ENCODE measurements at places on chromosomes 16 and 17. TPM values are rescaled to one million over a fixed set of nuclear protein-coding genes. Genes with fewer than 3 reads are reported as not detected.

DNA sequence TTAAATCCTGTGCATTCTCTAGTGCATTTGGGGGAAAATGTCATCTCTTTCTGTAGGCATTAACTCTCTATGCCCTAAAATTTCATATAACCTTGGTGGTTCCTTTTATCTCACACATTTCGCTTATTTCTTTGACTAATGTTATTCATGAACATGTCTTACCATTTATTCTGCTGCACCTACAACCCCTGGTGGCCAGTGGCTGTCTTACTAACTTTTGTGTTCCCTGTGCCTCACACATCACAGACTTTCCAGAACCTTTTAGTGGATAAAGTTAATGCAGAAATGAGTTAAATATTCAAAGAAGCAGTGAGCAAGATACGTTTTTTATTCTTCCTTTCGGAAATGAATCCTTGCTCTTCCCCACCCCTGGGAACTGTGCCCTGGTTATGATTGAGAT is 111.9 kb downstream of the CDH13 start:
- DNase-seq: no peak

DNA sequence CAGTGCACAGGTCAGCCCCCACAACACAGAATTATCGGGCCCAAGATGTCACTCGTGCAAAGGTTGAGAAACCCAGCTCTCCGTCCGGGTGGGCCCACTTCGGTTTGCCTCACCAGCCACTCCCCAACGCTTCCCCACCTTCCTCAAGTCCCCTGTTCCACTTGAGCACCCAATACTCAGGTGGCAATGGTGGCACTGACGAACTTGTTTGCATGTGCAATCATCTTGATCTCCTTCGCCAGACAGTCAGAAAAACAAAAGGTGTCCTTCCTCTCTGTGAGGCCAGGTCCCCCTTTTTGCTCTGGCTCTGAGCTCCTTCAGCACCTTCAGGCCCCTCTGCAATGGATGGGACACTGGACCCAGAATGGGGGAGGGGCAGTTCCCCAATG is 3.7 kb downstream of the GGA2 start:
- no peak for DNase-seq

DNA sequence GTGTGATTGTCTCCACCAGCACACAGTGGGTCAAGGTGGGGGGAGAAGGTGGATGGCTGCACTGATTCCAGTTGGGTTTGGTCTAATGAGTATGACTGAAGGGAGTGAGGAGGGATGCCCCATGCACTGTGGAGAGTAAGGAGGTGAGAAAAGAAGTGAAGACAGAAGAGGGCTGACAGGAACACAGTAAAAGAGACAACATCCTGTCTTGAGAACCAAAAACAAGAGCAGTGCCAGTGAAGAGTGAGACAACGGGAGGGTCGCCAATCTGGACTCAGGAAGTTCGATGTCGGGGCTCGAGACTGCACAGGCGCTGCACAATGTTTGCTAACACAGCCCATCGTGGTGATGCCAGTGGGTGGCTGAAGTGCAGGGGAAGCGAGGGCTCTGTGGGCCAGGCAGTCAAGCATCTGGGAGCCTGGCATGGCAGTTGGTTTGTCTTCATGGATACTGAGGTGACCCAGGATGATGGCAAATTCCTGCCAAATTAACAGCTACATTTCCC is 34.1 kb downstream of the DUSP14 start:
- DNase-seq: no peak

GRCh38 chr17:57622683-57623433 is 122.2 kb downstream of the CCDC182 start:
- DNase-seq: no peak

- DNase-seq: peak; percentile 28
Measured at GRCh38 chr17:10738521-10739258, 8.9 kb upstream of the TMEM220 start.

GRCh38 chr16:50605733-50606430 is 57.7 kb downstream of the NKD1 start:
- DNase-seq: no peak

DNA sequence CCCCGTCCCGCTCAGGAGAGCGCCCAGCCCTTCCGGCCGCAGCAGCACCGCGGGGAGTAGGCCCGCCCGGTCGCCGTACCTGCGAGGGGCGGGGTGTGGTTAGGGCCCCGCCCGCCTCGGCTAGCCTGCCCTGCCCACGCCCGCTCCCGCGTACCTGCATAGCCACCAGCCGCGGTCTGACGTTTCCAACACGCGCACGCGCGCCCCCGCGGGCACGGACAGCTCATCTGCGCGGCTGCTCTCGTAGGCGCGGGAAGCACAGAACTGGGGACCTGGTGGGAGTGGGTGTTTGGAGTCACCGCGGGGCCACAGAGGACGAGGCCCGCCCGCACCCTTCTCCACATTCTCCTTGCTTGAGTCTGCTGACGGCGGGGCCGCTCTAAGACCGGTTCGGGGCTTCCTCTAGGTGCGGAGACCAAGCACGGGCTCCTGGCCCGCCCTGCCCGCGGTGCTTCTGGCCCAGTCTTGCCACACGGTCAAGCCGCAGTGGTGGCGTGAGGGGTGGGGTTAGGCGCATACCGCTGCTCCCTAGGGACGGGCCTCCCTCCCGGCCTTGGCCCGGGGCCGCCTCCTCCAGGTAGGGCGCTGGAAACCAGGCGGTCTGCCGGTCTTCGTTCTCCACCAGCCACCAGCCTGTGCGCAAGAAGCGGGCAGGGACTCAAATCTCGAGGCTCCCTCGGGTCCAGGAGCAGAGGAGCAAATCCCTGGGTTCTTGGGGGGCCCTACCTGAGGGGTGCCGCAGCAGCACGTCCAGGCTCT is 1.8 kb downstream of the NOXO1 start:
- DNase-seq: peak; percentile 87

DNA sequence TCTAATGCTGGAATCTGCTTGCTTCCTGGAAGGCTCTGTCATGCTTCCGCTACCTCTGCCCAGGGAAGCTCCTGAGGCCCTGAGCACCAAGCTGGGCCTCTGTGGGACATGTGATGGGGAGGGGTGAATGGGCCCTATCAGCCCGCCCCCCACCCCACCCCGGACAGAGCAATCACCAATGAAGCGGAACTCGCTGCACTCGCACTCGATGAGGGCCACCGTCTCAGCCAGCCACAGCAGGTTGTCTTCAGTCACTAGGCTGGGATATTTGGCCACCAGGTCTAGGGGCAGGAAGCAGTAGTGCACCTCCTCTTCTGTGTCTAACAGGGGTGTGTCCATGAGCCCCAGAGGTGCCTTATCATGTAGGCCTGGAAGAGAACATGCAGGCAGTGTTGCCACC is 23.6 kb downstream of the KCTD19 start:
- DNase-seq: no peak

GRCh38 chr16:66984892-66985311 is 3.5 kb upstream of the CES4A start:
- no peak for DNase-seq

DNA sequence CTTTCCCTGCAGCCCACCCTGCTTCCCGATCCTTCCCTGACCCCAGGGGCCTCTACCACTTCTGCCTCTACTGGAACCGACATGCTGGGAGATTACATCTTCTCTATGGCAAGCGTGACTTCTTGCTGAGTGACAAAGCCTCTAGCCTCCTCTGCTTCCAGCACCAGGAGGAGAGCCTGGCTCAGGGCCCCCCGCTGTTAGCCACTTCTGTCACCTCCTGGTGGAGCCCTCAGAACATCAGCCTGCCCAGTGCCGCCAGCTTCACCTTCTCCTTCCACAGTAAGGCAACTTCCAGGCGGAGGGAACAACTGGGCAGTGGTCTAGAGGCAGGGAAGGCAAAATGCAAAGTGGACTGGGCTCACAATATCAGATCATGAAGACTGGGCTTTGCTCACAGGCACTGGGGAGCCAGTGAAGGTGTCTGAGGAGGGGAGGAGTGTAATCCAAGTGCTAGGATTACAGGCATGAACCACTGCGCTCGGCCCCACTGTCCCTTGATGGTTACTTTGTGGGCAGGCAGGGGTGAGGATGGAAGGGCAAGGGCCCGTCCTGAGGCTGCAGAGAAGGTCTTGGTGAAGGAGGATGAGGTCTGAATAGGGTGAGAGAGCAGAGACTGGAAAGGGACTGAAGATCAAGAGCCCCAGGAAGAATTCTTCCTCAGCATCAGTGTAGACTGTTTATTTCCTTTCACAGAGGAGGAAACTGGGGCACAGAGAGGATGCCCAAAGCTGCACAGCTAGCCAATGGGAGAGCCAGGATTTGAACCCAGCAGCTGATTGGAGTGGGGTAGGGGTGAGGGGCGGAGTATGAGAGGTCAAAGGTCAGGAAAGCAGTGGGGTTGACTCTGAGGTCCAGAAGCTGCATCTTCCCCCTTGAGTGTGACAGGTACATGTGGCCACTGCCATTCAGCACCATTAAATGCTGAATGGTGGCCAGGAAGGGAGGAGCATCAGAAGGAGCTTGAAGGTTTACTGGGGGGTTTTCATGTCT is 16.5 kb upstream of the ADGRG3 start:
- DNase-seq: no peak

DNA sequence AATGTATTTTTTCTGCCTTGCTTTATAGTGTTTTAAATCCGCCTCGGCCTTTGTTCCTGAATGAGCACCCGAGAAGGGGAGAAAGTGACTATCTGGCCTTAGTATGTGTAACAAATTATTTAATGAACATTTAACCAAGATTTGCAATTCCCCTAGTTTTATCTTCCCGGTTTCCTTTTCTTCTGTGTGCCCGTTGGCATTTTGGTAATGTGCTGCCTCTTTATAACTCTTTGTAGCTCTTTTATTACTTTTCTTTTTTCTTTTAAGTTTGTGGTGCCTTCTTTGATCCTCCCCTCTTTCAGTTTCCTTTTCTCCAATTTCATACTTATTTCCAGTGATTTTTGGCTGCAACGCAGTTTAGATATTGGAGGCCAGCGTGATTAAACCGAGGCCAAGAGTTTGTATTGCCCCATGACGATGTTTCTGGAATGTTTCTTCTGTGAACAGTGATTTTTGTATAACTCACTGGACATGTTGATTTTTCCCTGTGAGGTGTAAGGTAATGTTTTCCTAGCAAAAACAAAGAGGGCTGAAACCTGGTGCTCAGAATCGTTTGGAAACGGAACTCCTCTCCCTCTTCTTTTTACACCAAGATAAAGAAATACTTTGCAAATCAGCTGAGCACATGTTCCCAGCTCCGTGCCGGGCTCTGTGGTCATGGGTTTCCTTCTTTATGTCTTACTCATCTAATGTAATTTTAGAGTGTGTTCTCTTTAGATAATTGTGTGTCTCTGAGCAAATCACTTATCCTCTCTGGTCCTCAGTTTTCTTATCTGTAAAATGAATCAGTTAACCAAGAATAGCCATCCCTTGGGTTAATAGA is 344.3 kb downstream of the WWOX start:
- DNase-seq: peak; percentile 7

DNA sequence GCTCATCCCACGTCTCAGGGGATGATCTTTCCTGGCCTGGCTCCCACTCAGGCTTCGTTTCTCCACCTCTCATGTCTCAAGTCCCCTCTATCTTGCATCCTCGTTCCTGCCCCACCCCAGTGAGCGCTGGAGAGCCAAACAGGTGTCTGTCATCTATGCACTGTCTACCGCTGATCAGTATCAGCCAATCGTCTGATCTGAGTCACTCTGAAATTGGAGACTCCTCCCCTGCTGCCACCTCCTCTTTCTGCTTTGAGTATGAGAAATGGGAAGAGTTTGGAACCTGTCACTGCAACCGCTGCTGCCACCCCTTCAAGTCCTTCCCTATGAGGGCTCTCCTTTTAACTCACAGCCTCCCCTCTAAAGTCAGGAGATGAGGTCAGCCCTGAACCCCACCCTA is 28.0 kb downstream of the FZD2 start:
- no peak for DNase-seq

- DNase-seq: peak; percentile 87
Measured at GRCh38 chr17:49434821-49435670, 20.4 kb upstream of the PHB1 start.

- DNase-seq: no peak
Measured at GRCh38 chr16:1665829-1666228, 12.2 kb upstream of the JPT2 start.

GRCh38 chr17:38871247-38872015 is 1.6 kb downstream of the LASP1 start:
- DNase-seq: no peak

GRCh38 chr16:85735225-85735635 is 15.7 kb downstream of the C16orf74 start:
- no peak for DNase-seq

DNA sequence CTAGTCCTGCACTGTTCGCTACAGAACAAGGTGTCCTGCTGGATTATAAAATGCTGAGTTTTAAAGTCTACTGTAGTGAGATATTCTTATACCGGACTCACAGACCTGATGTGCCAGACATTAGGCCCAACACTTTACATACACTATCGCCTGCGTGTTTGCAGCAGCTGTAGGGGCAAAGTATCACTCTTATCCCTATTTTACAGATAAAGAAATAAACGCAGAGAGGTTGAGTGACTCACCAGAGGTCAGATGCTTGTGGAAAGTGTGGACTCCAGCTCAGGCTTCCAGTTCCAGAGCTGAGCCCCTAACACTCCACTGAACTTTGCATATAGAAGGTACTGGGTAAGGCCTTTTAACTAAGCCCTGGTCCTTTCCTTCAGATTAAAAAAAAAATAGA is 47.4 kb downstream of the PLXDC1 start:
- DNase-seq: no peak

DNA sequence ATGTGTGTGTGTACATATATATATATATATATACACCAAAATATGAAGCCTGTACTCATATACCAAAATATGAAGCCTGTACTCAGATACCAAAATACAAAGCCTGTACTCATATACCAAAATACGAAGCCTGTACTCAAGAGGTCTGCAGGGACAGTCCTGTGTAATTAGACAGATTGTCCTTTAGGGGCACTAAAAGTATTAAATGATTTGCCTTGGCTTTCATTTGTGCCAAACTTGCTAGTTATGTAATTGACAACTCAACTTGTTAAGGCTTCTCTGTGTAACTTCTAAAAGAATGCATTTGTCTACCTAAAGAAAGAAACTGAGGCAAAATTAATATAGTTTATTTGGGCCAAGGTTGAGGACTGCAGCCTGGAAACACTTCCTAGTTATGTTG is 30.8 kb upstream of the DHX40 start:
- no peak for DNase-seq

Gene IRX5
- total RNA-seq: 0.48 TPM

Gene LIG3
- 89.3 TPM for total RNA-seq

Gene SOCS3
- total RNA-seq: 49.4 TPM

Gene FBXL20
- total RNA-seq: 10.3 TPM

Gene FBXW10B
- not detected for total RNA-seq

Gene METTL2A
- 45.1 TPM for total RNA-seq

Gene SRCIN1
- 3.8 TPM for total RNA-seq

Gene HS3ST3B1
- total RNA-seq: 14.4 TPM

Gene CHST6
- 25.4 TPM for total RNA-seq

Gene RNU2-1
- 2,656 TPM for total RNA-seq

Gene CRISPLD2
- total RNA-seq: 6.4 TPM

Gene CCL14
- total RNA-seq: not detected

All from H1 (cell line).